ENCODE measurements at places on chromosomes 2 and 18.

DNA sequence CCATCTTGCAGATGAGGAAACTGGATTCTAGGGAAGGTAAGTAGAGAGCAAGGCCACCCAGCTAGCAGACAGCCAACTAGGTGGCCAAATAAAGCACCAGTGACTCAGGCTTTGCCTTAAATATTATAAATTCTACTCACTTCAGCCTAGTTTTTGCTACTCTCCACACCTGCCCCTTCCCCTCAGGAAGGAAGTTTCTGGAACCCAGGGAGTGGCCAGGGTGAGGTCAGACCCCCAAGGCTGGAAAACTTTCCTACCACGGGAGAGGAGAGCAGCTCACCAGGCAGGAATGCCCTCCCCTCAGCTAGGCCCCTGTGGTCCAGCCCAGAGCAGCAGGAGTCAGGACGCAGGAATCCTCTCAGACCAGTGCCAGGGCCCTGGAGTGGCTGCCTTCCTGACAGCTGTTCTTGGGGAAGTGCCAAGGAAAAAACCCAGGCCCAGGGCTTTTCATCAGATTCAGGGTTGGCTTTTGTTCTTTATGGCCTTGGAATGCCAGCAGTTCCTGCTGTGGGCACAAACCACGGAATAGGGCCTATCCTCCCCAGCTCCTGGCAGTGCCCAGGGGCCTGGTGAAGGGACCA is 5.1 kb upstream of the PAX8 start:
- no peak for DNase-seq

DNA sequence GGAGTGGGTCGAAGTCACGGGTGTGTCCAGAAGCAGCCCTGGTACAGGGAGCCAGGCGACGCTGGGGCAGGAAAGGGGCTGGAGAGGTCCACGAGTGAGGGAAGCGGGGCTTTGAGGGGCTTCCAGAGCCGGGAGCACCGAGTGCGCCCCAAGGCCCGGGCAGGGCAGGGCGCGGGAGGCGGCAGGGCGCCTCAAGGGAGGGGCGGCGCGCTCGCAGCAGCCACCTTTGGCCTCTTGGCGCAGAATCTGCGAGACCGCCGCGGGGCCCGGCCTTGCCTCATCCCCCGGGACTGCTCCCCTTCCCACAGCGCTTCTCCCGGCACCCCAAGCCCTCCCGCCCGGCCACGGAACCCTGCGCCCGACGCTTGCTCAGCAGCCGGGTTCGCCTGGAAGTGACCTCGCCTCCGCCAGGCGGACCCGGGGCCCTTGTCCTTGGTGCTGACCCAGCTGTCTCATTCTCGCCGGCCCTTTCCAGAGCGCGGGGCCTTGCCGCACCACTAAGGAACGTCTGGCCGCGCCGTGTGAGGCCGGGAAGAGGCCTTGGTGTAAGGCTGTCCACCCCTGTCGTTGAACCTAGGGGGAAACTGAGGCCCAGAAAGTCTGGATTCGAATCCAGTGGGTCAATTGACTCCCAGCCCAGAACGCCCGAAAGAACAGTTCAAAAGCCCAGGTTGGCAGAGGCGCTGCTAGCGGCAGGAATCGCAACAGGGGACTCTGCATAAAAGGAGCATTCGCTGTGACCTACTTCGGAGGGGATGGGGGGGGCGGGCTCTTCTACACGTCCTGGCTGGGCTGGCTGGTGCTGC is 584 bp upstream of the DNER start:
- peak; percentile 77 for DNase-seq

- DNase-seq, result no peak
Measured at GRCh38 chr18:21490748-21491147, 109.8 kb downstream of the ESCO1 start.

DNA sequence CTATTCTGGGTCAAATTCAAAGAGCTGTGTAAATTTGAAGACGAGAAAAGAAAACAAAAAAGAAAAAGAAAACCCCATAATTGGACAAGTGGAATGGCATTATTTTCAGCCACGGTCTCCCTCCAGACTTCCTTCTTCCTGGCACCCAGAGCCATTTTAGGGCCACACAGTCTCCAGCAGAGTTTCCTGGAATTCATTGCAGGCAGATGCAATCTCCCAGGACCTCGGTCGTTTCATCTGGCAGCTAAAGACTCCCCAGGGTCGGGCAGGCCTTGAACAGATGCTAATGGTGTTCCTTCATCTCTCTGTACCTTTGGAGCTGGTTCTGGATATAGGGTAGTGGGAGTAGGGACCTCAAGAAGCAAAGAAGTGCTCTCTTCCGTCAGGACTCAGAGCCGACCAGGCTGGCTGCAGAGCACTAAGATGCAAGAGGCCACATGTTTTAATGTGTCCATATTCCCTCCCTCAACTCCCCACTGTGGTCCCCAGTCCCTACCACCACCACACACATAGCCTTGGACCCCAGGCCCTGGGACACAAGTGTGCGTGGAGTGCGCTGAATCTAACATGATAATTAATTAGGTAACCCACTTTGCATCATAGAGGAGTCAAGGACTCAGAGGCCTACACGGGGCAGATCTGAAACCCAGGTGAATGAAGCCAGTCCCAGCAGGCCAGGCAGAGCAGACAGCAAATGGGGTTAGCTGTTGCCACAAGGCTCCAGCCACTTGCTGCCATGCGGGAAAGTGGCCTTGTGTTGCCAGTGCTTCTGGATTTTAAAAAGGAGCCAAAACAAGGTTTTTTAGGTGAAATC is 109.3 kb upstream of the ATL2 start:
- DNase-seq, result no peak

DNA sequence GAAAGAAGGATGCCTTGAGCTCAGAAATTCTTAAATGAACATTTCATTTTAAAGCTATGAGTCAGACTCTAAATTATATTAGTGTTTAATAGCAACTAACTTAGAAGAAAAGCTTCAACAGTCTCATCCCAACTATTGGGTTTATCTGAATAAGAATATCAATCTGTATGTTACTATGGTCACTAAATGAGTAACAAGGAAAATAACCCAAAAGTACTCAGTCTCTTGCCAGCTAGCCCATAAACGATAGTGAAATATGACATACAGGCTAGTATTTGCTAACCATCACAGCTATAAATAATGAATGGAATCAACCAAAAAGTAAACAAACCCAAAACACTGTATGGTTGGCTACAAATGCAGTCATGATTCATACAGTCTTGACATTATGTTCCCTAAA is 174.9 kb downstream of the RAB3GAP1 start:
- DNase-seq, result no peak

GRCh38 chr18:2147476-2148230 is 423.7 kb downstream of the METTL4 start:
- no peak for DNase-seq

DNA sequence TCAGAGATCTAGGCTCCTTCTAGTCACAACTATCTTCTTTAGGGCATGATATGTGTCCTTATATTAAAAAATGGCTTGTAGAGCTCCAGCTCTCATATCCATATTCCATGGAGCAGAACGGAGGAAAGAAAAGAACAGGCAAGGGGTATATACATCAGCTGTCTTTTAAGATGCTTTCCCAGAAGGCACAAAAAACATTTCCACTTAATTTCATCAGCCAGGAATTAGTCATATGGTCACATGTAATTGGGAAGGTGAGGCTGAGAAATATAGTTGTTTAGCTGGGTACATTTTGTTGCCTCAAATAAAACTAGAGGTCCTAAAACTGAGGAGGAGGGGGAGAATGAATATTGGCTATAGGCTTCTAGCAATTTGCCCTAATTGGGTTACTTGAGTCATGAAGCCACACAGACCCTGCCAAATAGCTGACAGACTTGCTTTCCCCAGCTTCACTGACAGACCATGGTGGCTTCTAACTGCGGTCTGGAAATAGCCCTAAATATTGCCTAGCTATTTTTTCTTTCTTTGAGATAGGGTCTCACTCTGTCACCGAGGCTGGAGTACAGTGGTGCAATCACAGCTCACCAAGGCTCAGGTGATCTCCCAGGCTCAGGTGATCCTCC is 20.0 kb downstream of the MAIP1 start:
- no peak for DNase-seq

- DNase-seq, result no peak
Measured at GRCh38 chr2:144067506-144067905, 452.4 kb downstream of the ZEB2 start.

- DNase-seq, result peak; percentile 44
Measured at GRCh38 chr2:28390746-28391563, 1.7 kb upstream of the FOSL2 start.

DNA sequence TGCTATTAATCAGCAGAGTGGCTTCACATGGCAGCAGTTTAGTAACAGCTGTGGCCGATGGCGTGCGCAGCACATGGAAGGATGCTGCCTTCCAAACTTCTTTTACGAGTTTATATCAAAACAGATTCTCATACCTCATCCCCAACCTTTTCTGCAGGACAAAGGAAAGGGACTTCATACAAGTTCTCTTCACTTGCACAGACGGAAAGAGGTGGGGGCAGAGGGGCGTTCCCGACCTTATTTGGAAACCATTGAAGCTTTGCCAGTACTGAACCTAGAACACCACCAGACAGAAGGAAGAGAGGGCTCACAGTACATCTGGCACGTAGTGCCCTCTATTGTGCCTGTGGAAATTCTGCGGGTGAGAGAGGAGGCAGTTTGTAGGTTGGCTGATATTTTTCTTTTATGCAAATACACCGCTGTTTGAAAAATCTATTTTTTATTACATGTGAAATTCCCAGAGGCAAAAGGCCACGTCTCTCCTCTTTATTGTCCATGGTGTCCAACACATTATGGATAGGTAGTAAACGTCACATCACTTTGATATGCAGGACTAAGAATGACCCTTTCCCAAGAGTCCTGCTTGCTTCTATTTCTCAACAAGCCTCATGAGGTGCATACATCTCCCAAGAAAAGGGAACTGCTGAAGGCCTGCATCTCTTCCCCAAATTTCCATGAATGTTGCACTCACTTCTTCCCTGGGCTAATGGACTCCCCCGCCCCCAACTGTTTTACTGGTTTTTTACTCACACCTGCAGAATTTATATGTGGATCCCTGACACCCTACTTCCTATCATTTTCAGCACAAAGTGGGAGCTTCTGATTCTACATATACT is 31.3 kb downstream of the COLEC12 start:
- no peak for DNase-seq

- peak; percentile 64 for DNase-seq
Measured at GRCh38 chr2:64932371-64933216, 56.6 kb upstream of the SLC1A4 start.

DNA sequence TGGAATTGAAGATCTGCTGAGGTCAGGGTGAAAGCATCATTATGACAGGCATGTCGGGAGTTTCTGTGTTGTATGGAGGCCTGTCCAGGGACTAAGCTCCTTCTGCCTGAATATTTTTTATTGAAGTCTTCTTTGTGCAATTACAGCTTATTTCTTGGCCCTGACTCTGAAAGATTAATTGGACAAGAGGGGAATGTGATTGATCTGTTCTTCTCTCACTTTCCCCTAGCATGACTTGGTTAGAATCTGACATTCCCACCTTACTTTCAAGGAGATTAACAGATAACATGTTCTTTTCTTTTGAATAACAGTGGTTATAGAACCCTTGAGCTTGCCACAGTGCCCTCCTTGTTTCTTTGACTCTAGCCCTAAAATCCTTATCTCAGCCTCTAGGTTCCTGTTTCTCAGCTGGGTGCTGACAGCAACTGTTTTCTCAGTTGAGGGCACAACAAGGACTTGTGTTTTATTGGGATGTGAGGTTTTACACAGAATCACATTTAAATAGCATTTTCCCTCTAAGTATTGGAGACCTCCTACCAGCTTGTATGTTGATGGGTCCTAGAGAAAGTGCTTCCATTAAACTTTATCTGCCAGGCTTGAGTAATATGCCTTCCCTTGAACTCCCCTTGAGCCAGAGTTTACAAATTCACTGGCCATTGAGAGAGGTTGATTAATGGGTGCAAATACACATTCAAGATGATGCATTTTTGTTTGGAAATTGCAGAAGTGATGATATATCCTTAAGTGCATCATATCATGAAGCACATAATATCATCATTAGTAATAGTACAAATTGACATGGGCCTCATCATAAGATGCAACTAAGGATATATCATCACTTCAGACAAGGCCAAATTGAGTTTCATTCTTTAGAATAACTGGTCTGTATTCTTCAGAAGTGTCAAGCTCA is 12.5 kb downstream of the TTLL4 start:
- DNase-seq, result no peak

DNA sequence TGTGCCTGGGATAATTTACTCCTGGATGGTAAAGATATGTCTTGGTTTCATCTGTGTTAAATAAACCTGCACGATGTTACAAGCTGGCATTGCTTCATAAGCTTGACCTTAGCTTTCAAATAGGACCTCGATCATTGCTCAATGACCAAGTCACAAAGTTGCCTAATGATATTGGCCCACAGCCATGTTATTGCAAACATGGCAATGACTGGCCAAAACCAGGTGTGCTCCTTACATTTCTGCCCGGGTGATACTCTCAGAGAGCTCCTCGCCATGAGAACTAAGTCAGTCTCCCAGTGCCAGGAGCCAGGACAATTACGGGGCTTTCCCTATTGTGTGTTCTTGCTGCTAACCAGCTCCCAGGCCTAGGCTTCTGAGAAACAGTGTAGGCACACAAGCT is 72.5 kb upstream of the CYP1B1 start:
- no peak for DNase-seq

GRCh38 chr18:9753846-9754245 is 45.7 kb downstream of the RAB31 start:
- no peak for DNase-seq

DNA sequence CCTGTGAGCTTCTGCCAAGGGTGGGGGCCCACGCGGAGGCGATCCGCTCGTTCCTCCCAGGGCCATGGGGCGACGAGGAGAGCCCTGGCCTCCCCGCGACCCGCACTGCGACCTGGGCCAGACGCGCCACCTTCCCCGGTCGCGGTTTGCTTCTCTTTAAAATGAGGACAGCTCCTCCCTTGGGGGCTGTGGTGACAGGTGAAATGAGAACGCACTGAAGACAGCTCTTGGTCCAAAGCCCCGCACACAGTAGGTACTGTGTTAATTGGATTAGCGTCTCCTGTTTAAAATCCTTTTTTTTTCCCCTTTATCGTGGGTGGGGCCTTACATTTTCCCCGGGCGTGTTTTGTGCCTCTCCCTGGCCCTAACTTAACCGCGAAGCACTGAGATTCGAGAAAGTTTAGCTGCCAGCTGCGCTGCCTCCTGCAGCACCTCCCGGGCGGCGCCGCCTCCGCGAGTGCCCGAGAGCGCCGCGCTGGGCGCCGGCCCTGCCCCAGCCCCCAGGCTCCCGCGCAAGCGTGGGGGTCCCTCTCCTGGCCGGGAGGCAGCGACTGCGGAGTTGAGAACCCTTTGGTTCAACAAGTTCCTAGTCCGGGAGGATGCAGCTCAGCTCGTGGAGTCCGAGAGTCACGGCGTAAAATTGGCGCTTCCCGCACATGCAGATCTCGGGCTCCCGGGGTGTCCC is 1.1 kb downstream of the HPCAL1 start:
- peak; percentile 61 for DNase-seq

GRCh38 chr2:24409700-24410556 is 49.6 kb upstream of the ITSN2 start:
- peak; percentile 75 for DNase-seq

Measured in GM13976 (cell line).